Activated CD4-positive, alpha-beta T cell treated with anti-CD3 and anti-CD28 coated beads for 24 hours (primary cell): ENCODE measurements at places on chromosomes 1 and 21.

GRCh38 chr1:9905010-9905409 lies 5.1 kb downstream of the CTNNBIP1 start:
- no peak for DNase-seq

GRCh38 chr1:187763465-187763864 lies 934.7 kb downstream of the PLA2G4A start:
- DNase-seq, result no peak

- no peak for DNase-seq
Observed at GRCh38 chr1:233261206-233261605, 34.3 kb downstream of the PCNX2 start.

GRCh38 chr21:41349619-41350390 lies 12.0 kb upstream of the MX2 start:
- no peak for DNase-seq

- no peak for DNase-seq
Observed at GRCh38 chr1:14875524-14876509, 277.3 kb downstream of the KAZN start.

GRCh38 chr1:90591970-90592356 lies 125.1 kb downstream of the BARHL2 start:
- DNase-seq, result no peak

- DNase-seq, result no peak
Observed at GRCh38 chr1:107678993-107679392, 286.0 kb downstream of the VAV3 start.

DNA sequence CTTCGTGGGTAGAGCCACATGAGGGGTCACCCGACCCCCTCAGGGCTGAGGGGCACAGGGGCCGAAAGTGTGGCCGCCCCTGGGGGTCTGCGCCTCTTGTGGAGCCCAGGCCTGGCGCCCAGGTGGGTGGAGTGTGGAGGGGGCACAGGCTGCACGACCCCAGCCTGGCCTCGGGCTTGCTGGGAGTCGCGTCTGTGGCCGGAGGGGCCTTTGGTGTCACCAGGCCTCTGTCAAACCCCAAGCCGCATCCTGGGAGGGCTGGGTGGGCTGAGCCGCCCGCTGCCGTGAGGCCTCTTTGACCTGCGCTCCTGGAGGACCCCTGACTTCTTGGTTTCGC lies 60.7 kb downstream of the FAAP20 start:
- DNase-seq, result no peak

DNA sequence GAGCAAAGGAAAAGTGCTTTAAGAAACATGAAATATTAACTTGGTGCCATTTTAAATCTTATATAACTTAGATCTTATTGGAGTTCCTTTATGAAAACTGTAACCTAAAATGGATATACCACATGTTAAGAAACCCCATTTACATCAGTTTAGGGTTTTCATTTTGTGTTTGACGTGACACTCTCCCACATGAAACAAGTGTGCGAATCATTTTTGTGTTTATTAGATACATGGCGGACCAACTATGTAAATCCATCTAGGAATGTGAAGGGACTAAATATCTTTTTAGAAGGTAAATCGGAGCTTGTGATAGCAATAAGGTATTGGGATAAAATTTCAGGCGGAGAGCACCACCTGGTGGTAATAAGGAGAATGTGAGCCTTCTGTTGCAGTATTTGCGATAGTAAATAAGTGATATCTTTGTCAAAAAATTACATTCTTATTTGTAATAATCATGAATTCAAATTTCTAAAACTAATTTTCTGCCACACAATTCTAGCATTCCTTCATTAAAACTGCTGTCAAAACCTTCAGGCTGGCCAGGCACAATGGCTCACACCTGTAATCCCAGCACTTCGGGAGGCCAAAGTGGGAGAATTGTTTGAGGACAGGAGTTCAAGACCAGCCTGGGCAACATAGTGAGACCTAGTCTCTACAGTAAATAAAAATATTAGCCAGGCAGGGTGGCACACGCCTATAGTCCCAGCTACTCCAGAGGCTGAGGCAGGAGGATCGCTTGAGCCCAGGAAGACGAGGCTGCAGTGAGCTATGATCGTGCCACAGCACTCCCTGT lies 31.3 kb downstream of the SMAP2 start:
- DNase-seq, result no peak

DNA sequence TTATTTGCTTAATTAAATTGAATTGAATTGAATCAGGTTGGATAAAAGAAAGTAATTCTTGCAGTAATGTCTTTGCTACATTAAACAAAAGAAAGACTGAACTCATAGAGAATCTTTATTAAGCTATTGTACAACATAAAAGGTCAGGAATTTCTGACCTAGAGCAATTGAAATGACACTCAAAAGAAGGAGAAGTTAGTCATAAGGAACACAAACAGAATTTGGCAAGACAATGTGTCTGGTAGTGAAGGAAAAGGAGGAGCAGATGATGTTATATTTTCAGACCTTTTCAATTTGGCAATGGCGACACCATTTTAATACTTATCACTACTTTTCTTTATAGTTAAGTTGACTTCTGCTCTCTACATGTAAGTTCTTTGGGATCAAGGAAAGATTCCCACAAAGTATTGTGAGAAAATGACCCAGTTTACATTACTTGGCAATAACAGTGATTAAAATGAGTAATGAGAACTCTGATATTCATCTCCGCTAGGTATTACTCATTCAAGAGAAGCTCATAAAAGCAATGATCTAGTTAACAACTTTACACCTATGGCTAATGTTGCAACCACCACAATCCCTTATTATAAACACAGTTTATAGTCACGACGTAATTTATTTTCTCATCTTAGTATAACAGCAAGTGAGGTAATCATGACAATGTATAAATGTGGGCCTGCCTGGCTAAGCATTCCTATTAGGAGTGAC lies 14.7 kb upstream of the KRTAP21-1 start:
- DNase-seq, result no peak

- no peak for DNase-seq
Observed at GRCh38 chr1:109910963-109911798, 532 bp downstream of the CSF1 start.
